ENCODE measurements at places on chromosomes 11 and 22.

DNA sequence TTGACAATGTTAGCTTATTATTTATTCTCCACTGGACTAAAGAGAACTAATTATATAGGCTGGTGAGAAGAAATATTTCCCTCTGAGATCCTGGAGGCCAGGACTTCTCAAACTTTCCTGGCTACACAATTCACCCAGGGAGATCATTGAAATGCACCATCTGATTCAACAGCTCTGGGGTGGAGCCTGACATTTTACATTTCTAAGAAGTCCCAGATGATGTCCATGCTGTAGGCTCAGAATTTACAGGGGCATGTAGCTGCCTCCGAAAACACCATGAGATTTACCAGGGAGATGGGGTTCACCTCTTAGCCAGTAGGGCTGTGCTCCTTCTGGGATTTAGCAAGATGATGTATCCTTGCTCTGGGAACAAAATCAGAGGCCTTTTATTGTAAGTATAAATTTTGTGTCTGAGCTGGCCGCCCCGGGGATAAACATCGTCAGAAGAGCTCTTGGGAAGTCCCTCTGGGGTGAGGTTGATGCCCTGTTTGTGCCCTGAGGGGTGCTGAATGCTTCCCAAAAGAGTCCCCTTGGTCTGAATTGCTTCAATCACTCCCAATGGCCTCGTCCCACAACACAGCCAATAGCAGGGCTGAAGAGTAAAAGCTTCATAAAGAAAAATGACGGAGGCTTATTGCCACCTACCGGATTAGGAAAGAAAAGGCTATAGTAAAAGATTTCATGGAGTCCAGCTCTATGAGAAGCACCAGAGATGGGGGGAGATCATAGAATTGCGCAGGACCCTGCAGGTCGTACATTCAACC, 33.4 kb upstream of the API5 start:
- DNase-seq: peak; percentile 58

GRCh38 chr11:124329787-124330478, 9.9 kb upstream of the OR8D2 start:
- DNase-seq: no peak

DNA sequence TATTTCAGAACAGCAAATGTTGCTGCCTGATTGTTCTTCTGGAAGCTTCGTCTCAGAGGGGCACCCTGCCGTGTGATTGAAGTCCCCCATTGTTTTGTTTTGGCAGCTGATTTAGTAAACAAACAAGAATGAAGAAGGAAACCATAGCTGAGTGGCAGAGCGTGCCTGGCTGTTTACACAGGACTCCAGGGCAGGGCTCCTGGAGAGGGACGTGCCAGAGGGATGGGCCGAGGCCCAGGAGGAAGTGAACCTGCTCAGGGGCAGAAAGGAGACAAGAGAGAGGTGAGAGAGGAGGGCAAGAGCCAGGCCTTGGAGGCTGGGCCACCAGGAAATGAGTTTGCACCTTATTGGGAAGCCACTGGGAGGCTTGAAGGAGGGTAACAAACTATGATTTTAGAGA, 85.5 kb upstream of the B3GAT1 start:
- DNase-seq: no peak

DNA sequence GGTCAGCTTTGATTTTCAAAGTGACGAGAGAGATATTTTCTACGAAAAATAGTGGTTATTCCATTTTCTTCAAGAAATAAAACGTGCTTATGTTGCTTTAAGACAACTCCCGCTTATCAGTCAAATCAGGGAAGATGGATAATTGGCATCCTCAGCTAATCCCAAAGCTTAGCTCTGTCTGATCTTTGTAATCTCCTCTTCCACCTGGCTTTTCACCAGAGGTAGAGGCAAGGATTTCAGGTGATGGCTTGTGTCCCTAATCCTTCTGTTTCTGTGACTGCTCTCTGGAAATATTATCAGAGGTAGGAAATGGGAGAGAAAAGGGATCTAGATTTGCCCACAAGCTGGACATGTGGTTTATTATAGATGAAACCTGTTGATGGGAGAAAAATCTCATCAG, 78.9 kb downstream of the DBX1 start:
- DNase-seq: no peak

DNA sequence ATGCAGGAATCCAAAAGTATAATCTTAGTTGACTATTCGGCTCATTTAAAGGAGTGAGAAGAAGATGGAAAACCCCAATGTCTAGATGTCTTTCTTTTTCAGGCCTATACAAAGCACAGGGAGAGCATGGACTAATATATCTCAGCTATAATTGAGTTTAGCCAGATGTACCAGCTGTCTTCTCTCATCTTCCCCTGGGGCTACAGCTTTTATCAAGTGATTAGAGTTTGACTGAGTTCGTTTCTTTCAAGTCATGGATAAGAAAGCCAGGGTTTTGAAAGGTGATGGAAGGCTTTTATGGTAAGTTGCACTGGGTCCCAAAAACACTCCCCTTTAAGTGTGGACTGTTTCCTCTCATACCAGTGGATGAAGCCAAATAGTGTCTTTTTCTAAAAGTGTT, 1172.8 kb upstream of the TENM4 start:
- DNase-seq: no peak

Data from cerebellar cortex (tissue), 1 donor.